ENCODE measurements at places on chromosomes 7 and 10.

DNA sequence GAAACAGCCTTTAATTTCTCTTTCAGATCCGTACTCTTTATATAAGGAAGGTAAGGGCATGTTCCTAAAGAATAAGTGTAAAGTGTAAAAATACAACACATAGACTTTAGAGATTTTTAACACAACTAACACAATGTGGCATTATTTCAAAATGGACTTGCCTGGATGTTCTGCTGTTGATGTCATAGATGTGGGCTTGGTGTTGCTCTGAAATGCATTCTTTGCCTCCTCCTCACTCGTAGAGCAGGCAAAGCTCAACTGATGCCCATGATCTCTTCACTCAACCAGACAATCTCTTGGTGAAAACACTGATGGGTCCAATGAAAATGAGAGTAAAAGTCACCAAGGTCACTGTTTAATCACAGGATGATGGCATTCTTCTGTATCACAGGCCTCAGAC lies 174.2 kb upstream of the TCERG1L start:
- DNase-seq: no peak

DNA sequence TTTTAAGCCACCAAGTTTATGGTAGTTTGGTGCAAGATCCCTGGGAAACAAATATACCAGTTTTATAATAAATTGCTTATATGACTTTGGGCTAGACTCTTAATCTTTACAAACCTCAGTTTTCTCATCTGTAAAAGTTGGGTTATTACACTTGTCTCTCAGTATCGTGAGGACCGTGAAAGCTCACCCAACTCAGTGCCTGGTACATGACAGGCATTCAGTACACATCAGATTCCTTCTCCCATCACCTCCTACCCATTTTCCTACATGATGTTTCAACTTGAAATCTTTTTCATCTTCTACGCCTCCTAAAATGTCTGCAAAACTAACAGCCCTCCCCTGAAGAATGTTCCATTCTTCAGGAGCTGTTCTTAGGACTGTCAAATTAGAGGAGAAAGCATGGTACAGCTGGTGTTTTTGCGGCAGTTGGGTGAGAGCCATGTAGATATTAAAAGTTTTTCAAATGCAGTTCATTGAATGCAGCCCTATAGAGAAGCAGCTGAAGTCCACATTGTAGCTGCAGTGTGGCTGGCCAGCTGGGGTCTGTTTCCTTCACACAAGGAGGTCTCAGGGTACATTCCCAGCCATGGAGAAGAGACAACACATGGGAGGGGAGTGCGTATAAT lies 812.8 kb downstream of the LRMDA start:
- no peak for DNase-seq

GRCh38 chr10:69065406-69066361 lies 22.2 kb upstream of the SRGN start:
- DNase-seq: no peak

- no peak for DNase-seq
These were observed 720.1 kb downstream of the TYW1 start for GRCh38 chr7:67716729-67717128.

DNA sequence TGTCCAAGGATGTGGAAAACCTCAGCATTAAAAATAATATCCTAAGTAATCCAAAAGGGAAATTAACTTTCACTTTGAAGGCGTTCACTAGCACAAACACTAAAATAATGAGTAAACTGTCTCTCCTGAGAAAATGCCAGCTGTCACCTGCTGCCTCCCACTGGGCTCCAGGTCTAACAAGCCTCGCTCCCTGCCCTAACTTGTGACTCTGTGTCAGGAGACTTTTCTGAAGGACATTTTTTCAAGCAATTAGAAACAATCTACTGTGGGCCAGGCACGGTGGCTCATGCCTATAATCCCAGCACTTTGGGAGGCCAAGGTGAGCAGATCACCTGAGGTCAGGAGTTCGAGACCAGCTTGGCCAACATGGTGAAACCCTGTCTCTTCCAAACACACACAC lies 72.8 kb upstream of the GLCCI1 start:
- DNase-seq: no peak

- DNase-seq: no peak
These were observed 275.4 kb downstream of the PARD3 start for GRCh38 chr10:34539533-34540315.

DNA sequence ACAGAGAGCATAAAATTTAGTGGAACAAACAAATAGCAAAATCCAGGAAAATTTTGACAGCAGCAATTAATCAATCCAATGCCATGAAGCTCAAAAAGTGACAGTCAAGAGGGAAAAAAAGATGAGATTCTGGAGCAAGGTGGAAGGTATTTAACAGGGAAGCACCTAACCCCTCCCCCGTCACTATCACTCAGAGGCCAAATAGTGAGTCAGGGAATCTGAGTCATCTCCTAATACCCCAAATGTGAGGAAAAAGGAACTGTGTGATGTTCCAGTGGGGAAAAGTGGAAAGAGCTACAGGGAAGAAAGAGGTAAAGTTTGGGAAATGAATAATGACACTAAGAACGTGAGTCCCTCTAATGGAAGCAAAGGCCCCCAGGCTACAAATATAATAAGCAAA lies 113.2 kb upstream of the PHF14 start:
- DNase-seq: no peak

DNA sequence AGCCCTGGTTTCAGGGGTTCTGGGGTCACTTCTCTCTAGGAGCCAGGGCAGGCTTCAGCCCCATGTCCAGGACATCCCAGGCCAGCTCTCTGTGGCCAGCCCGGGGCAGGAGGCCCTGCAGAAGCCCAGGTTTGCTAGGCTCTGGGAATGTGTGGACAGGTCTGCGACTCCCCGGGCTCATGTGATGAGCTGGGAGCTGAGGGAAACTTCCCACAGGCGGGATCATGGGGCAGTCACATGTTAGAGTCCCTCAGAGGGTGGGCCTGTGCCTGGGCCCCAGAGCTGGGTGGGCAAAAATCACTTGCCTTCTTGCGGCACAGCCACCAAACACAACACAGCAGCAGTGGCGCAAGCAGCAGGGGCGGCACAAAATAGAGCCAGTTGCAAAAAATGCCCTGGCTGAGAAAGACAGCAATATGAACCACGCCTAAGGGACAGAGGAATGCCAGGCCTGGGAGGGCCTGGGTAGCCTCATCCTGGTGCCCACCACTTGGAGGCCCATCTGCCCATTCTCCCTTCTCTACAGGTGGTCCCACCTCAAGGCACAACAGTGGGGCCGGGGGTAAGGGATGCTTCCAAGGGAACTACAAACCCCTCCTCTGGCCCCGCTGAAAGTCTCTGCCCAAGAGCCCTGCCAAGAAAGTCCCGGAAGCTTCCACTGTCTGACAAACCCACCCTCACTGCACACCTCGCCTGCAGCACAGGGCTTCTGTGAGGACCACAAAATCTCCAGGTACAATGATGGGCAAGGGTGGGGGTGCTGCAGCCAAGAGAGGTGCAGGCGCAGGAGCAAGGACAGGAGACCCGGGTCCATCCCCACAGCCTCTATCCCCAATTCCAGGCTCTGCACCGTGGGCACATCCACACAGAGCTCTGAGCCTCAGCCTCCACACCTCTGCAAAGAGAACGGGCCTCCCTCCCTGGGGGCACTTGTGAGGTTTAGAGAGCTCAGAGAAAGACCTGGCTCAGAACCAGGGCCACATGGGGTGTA lies 34.6 kb upstream of the ANTXRL start:
- no peak for DNase-seq

DNA sequence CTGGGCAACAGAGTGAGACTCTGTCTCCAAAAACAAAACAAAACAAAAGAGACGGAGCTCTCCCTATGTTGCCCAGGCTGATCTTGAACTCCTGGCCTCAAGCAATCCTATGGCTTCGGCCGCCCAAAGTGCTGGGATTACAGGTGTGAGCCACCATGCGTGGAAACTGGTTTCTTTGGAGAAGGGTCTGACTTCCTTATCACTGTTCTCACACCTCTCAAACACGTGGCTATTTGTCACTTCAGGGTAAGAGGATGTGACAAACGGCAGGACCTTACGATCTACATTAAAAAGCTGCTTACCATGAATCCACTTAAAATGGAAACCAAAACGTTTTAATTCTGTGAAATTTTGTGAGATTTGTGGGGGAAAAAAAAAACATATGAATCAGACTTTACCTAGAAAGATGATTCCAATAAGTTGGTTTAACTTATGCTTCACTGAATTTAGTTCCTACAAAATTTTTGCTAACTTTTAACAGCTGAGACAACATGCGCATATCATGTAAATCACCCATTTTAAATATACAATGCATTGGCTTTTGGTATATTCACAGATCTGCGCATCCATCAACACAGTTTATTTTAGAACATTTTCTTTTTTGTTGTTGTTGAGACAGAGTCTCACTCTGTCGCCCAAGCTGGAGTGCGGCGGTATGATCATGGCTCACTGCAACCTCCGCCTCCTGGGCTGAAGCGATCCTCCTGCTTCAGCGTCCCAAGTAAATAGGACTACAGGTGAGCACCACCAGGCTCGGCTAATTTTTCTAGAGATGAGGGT lies 18.7 kb upstream of the FOXK1 start:
- no peak for DNase-seq

DNA sequence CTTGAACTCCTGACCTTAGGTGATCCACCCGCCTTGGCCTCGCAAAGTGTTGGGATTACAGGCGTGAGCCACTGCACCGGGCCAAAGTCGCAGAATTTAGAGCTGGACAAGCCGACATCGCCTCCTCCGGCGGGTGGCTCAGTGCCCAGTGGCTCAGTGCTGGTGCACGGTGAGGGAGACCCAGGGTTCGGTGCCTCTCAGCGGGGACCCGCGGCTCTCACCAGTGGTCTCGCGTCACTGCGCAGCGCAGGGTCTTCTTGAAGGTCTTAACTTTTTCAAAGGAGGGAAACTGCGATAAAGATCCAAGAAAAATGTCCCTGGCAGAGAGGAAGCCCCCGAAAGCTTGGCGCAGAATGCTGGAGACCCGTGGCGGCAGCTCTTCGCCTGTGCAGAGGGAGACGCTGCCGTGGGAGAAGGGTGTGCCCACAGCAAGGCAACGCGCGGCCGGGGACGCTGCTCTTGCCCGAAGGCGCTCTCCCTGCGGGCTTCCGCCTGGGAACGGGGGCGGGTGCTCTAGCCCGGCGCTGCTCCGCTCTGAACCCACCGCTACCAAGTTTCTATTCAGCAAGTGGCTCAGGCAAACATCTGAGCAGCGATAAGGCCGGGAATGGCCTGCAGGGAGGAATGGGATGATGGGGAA lies 324.3 kb downstream of the DNAJB6 start:
- DNase-seq: no peak

DNA sequence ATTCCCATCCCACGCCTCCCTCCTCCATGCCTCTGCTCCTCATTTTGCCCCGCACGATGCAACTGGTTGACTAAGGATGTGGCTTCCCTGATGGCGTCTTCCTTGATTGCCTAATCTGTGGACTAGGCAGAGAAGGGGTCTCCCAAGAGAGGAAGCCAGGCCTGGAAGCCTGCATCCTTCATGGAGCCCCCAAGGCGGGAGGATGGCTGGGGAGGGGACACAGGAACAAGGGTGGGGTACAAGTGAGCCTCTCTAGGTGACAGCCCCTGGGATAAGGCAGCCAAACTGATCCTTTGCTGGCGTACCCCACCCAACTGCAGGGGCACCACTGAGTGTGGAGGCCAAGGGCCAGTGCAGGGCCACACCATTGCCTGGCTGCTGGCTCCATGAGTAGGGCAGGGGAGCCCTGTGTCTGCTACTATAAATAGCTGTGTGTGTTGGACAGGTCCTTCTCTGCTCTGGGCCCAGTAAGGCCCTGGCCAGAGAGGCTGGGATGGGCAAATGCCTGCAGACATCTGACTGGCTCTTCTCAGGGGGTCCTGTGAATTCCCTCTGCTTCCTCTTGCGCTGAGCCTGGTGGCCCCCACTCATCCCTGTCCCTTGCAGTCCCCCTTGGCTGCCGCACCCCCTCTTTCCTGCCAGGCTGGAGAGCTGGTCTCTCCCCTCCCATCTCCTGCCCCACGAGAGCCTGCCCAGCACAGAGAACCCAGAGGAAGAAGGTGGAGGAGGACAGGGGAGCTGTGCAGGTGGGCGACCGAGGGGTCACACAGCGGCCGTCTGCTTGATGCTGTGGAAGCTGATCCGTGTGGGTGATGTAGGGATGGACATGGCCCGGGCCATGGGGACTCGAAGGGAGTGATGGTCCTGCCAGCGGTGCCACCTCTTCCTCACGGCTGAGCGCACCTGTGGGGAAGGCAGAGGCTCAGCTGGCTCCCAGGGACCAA lies 29.3 kb downstream of the CRHR2 start:
- no peak for DNase-seq

- no peak for DNase-seq
These were observed 188.4 kb downstream of the DGKI start for GRCh38 chr7:137658190-137658900.

GRCh38 chr10:131960631-131961046 lies 21.1 kb downstream of the BNIP3 start:
- DNase-seq: no peak

- DNase-seq: no peak
These were observed 751 bp upstream of the GTPBP10 start for GRCh38 chr7:90345595-90346335.

- DNase-seq: no peak
These were observed 98.2 kb upstream of the PDGFA start for GRCh38 chr7:617614-618538.

GRCh38 chr7:477626-478220 lies 41.9 kb downstream of the PDGFA start:
- no peak for DNase-seq

- no peak for DNase-seq
These were observed 24.2 kb downstream of the LYZL1 start for GRCh38 chr10:29313071-29313470.

- no peak for DNase-seq
These were observed 154.4 kb downstream of the PRKG1 start for GRCh38 chr10:51228714-51229100.

- no peak for DNase-seq
These were observed 676.4 kb upstream of the ANKRD30A start for GRCh38 chr10:36448760-36449691.

DNA sequence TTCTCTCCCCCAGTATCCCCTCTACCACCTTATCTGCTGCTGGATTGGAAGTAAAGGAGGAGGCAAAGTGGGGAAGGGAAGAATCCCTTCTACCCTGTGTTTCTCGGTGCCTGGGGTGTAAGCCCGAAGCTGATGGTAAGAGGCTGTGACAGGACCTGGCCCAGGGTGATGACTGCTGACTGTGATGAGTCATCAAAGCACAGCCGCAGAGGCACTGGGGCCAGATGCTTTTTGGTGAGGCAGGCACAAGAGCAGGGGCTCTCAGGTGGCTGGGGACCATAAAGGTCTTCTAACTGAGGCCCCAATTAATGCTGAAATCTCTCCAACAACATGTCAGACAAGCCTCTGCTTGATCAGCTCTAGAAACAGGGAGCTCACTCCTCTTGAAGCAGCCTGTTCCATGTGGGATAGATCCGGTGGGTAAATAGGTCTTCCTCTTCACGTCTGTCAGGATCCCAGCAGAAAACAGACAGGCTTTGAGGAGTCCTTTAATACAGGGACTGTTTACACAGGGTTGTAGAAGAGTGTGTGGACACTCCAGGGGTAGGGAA lies 86.1 kb upstream of the PCBD1 start:
- no peak for DNase-seq

DNA sequence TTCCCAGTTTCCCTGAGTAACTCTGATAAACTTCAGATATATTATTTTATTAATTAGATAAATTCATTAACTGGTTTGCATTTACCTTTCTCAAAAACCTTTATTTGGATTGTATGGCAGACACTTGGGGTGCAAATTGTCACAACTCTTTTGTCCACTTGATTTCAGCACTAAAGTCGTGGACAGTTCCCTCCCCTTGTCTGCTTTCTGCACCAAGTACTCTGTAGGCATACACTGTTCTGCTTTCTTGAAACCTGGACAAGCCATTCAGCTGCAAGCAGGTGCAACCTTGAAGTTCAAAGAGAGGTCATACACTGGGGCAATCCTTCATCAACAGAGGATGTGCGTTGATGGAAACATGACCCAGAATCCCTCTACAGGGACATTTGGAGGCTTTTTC lies 162.9 kb downstream of the ARL5B start:
- DNase-seq: no peak
